Activated T-cell treated with anti-CD3 and anti-CD28 coated beads, Interleukin-2, amount 50 U/mL, for 72 hours (primary cell): ENCODE measurements at places on chromosomes 2 and 18.

GRCh38 chr2:200944467-200945394, 18.7 kb downstream of the ORC2 start:
- DNase-seq, result peak; percentile 76

DNA sequence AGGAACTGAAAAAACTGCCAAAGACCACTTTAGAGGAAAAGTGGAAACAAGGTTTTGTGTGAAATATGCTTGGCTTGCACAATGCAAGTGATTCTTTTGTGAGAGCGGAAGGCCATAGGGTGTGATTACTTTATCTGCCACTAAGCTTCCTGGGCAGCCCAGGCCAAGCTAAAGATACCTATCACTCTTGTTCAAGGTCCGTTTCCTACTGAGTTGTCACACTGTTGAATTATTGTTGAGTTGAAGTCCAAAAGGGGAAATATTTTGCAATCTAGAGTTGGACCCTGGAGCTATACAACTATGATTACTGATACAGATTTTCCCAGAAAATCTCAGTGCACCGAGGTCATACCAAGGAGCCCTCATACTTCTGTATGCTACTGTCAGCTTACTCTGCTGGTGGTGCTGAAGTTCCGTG, 72.7 kb upstream of the CTAGE1 start:
- no peak for DNase-seq

GRCh38 chr2:144472911-144473310, 47.0 kb downstream of the ZEB2 start:
- no peak for DNase-seq

DNA sequence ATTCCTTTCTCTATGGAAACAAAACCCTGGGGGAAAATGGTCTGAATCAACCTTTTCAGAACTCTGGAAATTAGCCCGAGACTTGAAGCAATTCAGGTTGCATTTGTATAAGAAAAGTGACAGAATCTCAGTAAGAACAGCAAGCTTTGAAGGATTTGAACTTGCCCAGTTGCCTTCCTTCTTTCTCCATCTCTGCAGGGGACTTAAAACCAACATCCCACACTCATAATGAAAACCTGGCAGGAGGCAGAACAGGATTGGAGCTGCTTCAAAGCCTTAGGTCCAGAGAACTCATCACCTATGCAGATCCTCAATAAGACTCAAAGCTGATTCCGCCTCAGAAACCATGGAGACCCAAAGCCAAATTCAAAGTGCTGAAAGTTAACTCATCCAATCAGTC, 790.5 kb upstream of the ID2 start:
- DNase-seq, result no peak

DNA sequence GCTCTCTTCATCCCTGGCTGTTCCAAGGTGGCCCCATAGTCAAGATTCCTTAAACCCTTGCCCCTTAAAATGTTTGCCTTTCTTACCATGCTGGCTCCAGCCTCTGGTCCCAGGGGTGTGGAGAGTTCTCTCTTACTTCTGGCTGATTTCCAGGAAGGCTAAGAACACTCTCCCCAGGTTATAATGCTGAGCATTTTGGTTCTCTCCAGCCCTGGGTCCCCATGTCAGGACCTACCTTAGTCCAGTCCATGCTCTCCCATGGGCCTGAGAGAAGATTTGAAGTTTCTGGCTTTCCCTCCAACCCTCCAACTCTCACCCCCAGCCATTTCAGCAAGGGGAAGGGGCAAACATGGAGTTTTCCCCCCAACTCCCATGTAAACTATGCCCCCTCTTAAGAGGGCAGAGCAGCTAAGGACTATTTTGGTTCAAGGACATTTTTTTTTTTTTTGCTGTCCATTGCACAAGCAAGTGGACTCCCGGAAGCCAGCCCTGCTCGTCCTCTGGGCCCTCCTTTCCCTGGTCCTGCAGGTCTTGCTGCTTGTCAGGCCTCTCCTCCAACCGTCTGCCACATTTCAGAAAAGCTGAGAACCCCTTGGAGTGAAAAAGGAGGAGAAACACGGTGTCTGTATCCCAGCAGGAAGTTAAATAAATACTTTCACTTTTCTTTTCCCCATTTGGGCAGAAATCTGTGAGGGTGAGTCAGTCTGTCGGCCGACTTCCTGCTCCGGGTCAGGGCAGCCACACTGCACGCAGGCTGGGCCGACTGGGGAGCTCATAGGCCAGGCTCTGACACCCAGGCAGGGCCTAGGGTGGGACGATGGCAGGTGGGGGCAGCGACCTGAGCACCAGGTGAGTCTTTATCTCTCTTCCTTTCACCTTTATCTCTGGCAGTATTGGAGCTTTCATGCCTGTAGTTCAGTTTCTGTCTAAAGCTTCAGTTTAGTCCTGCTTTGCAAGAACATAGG, at the start of gene SP140L:
TSS of gene SP140L (plus strand) at position 741 of the 965 bp plus-strand sequence. CDS start at position 818, 77 bp downstream.
- peak; percentile 87 for DNase-seq

DNA sequence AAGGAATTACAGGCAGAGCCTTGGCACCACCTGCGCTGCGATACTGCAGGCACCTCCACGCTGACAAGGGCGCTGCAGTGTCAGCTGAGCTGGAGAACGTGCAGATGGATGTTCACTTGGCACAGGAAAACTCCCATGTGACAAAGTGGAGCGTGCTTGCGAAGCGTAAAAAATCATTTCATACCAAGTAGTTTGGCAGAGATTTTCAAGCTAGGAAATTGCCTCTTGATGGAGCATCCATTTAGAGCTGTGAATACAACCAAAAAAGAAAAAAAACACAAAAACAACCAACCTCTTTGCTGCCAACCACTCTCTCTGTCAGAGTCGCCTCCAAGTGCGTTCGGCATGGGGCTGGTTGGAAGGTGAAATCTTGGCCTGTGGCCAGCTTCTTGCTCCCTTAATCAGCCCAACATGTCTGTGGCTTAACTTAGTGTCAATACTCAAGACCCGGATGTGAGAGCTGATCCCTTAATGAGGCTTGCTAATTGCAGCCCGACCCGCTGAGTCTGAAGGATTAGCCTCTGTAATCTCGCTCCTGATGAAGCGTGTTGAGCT, 38.1 kb downstream of the ACOXL start:
- DNase-seq, result no peak

DNA sequence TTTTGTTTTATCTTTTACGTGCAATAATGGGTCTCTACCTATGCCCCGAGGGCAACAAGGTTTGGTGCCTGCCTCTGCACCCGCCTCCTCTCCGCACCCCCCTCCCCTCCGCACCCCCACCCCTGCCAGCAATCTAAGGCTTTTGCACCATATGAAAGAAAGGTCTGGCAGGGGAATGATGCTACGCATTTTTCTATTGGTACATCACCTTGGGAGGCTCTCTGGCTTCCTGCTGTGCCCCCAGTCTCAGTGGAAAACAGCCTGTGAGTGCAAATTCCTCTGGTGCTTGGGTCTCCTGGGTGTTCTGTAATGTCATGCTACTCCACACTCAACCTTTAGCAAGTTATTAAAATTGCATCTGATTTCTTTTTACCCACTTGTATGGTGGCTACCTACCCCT, 161.3 kb upstream of the SMAD7 start:
- no peak for DNase-seq

DNA sequence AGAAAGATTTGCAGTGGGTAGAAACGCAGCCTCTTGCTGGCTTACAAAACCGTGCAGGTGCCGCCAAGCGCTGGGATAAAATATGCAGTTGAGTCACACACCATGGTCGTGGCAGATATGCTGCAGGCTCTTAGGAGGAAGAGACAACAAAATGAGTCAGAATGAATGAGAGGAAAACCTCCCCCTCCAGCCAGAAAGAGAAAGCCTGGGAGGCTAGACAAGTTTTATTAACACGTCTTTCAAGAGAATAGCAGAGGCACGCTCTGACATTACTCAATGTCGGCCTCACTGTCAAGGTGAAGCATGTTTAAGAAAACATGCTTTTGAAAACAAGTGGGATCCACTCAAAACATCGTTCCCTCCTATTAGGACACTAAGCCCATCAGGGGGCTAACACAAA, 37.1 kb upstream of the ZCCHC2 start:
- DNase-seq, result peak; percentile 12

DNA sequence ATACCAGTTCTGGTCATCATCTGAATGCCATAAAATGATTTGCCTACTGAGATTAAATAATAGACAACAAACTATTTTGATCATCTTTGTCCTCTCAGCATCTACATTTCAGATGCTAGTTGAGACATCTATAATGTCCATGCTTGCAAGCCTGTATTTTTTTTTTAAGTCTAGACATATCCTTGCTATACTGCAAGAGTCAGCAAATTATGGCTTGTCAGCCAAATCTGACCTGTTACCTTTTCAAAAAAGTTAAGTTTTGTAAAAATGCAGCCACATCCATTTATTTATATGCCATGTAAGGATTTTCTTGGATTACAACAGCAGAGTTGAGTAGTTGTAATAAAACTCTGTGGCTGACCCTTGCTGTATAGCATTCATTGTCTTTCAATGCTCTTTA, 1355.7 kb upstream of the FAM98A start:
- no peak for DNase-seq

GRCh38 chr2:30717081-30717650, 90.1 kb downstream of the CAPN13 start:
- DNase-seq, result no peak

DNA sequence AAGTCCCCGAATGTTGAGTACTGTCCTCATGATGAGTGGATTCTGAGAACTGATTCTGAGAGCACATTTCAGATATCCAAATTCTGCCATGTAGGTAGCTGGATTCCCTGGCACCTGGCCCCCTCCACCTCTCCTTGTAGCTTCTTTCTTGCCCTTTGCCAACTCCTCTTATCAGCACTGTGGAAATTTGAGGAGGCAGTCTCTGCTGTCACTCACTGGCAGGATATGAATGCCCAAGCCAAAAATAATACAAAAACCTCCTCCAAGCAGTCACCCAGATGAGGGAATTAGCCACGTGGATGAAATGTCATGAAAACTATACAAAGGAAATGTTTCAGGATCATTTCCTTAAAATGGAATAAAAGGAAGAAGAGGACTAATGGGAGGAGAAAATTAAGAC, 276.8 kb downstream of the SETBP1 start:
- no peak for DNase-seq

DNA sequence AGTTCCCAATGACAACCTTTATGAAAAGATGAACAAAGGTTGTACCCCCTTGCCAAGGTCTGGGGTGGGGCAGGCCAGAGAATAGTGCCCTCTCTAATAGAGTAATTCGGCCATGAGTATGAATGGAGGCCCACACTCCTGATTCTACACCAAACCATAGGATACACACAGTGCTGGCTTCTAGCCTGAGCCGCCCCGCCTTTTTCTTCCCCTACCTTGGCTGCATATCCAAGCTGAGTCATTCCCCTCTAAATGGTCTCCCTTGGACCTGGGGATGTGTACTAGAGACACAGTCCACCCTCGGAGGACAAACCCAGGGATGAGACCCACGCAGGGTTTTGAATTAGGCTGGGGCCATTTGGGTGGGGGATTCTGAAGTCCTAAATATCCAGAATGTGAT, 107.2 kb upstream of the CAPN13 start:
- no peak for DNase-seq

- DNase-seq, result no peak
Measured at GRCh38 chr2:118527571-118527970, 319.9 kb downstream of the EN1 start.

DNA sequence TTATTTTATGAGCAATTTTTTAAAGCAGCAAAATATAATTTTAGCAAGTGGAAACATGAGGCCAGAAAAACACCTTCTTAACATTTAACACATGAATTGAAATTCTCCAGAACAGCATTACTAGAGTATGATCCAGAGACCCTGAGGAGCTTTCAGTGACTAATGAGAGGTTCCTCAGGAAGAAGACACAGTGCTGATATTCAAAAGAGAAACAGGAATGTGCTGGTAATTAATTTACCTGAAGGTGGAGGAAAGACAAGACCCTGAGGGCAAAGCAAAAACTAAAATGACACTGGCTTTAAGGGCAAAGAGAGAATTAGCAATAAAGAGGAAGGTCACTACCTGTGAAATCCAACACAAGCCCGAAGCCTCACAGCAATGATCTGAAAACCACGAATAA, 97.0 kb downstream of the CDH2 start:
- DNase-seq, result no peak

DNA sequence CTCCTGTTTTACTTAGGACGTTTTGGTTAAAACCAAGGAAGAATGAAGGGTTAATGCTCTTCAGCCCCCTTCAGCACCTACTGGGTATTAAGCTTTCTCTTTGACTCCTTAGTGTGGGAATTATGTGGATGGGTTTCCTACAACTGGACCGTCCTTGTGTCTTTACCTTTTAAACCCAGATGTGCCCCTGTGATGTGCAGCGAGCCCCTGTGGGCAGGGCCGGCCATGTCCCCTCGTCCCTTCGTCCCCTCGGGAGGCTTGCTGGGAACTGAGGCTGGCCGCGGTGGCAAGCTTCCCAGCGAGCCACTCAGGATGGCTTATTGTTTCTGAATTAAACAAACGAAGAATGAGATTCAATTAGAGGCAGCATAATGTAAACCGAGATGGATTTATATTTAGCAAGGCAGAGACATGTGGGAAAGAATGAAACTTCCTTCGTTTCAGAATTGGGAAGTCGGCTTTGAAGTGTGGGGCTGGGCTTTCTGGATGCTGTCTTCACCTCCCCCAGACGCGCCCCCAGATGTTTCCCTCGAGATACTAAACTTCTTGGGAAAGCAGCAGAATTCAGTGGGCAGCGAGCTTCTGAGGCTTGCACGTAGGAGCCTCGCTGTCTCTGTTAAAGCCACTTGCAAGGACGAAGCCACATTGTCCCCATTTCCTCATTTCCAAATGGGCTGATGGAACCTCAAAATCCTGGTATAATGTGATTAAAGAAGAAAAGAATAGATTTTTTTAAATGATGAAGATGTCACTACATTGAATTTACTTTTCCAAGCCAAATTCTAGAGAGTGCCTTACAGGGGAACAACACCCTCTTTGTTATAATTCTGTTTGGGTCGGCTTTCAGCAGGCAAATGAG, 146.0 kb downstream of the VAPA start:
- DNase-seq, result no peak

GRCh38 chr2:236767941-236768340, 198.3 kb downstream of the ACKR3 start:
- DNase-seq, result no peak

GRCh38 chr18:44789710-44790109, 109.0 kb downstream of the SETBP1 start:
- DNase-seq, result no peak
